ENCODE measurements at places on chromosomes 16 and 17.

DNA sequence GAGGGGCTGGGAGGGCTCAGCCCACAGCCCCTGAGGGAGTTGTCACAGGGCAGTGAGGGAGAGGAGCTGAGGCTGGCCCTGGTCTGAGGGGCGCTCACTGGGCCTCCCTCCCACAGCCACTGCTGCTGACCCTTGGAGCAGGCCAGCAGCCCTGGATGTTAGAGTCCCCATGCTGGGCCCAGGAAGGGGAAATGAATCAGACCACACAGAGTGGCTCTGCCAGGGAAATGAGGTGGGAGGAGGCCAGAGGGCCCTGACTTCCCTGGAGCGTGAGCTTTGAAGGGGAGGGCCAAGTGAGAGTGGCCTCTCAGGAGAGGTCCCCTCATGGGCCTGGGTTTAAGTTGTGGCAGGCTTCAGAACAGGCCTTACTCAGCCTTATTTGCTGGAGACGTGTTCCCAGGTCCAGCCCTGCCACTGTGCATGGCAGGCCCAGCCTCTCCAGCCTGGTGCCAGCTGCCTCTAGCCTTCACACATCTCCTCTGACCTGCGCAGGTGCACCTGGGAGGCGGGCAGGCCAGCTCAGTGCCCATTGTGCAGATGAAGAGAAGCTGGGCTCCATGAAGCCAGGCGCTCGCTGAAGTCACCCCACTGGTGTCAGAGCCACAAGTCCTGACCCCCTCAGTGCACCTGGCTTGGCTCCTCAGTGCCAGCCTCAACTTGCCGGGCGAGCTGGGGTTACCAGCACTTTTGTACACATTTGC, 15.4 kb downstream of the GPT2 start:
- no peak for DNase-seq

- DNase-seq = no peak
Measured at GRCh38 chr17:48037036-48037837, at the start of gene COPZ2. Gene COPZ2, minus strand, starts transcription at chr17:48037797. Its CDS starts 20 bp downstream, at chr17:48037777.

DNA sequence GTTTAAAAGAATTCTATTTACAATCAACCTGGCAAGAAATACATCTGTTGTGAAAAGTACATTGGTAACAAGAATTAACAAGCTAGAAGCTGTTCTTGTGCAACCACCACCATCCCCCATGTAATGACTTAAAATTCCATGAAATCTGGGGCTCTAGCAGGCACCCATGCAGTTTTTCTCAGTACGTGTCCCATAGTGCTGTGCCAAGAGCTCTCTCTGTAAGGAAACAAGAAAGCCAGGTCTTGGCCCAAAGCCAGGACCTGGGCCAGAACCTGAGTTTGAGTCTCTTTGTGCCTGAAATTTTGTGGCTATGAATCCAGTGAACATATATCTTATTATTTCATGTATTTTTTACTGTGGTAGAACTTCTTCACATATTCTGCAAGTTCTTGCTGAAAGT, 46.6 kb downstream of the NUP93 start:
- no peak for DNase-seq

DNA sequence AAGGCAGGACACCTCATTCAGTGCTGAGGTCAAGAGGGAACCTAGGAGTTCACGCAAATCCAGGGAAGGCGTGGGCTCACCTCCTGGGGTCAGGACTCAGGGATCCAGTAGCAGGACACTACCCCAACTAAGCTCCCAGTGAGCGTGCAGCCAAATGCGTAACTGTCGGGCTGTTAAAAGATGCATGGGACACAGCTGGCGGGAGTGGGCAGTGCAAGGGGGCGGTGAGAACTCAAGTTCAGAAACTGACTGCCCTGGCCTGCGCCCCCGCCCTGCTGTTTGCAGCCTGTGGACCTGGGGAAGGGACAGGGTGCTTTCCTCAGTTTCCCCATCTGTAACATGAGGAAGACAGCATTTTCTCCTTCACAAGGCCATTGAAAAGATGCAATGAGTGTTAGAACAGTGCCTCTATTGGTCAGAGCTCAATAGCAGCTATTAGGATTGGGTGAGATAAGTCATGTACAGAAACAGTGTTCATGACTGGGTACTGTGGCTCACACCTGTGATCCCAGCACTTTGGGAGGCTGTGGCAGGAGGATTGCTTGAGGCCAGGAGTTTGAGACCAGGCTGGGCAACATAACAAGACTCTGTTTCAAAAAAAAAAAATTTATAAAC, 20.2 kb downstream of the CDIPT start:
- DNase-seq = no peak

DNA sequence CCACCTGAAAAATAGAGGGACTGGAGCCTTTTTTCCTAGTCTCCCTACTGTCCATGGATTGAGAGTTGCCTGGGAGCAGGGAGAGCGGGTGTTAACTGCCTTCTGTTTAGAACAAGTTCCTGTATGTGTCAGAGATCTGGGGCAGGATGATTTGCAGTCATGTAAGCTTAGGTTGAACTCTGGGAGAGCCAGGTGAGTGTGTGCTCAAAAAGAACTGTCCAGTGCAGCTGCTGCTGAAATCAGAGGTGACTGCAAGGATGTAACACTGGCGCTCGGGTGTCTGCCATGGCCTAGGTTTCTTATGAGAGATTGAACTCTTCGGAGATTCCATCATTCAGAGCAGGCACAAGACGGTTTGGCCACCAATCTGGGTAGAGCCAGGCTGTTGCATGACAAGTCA, 432.5 kb downstream of the CDH13 start:
- no peak for DNase-seq

GRCh38 chr16:75251280-75252048, at the start of gene BCAR1:
Gene BCAR1, minus strand, starts transcription at chr16:75251624. Its CDS starts 142 bp downstream, at chr16:75251482.
- DNase-seq = peak; percentile 78

GRCh38 chr16:30987581-30988190, 2.7 kb downstream of the HSD3B7 start:
- DNase-seq = no peak

- DNase-seq = no peak
Measured at GRCh38 chr17:50298018-50298417, 23.8 kb downstream of the TMEM92 start.

DNA sequence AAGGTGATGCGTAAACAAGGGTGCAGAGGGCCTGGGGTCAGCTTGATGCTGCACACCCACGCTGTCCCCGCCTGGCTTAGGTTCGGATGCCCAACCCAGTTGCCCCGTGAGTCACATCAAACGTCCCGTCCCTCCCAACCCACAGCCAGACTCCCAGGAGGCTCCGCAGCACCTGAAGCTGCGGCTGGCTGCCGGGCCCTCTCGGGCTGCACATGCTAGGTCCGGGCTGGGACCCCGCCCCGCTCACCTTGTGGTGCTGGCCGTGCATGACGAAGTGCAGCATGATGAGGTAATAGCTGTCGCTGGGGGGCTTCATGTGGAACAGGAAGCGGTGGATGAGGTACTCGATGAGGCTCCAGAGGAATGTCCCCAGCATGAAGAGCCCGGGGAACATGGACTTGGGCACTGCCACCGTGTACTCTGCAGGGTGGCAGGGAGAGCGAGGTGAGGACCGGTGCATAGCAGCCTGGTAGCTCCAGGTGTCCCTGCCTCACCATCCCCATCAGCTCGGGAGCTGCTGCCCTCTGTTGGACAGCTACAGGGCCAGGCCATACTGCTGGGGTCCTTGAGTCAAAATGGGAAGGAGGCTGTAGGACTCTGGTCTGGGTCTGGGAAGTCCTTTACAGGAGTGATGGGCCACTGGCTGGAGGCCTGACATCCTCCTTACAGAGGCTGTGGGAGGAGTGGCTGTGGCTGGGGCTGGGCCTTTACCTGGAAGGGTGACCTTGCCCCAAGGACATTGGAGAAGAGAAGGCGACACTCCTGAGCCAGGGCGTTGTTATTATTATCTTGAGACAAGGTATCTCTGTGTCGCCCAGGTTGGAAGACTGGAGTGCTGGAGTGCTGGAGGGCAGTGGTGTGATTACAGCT, 18.3 kb upstream of the MLKL start:
- DNase-seq = no peak

DNA sequence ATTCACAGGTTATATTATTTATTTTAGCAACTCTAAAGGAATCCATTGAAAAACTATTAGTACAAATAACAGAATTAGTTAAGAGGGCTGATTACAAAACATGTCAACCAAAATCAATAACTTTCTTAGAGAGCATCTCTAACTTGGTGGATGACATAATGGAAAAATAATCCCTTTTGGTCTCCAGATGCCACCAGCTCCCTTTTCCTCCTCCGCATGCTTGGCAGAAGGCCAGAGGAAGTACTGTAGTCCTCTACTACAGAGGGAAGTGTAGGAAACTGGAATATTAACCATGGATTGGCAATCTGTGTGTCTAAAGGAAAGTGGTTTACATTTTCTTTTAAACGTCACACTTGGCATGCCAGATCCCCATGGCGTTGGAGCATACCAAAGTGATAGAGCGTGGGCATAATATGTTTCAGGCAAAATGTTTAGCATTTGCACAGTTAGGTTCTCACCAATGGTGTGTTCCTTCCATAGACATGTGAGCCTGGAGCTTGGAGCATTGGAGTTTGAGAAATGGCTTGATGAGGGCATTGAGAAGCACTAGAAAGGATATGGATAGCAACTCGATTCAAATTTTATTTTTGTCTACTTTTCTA, 106.3 kb downstream of the PRKCB start:
- DNase-seq = no peak

- DNase-seq = no peak
Measured at GRCh38 chr16:51458356-51459140, 307.5 kb upstream of the SALL1 start.

DNA sequence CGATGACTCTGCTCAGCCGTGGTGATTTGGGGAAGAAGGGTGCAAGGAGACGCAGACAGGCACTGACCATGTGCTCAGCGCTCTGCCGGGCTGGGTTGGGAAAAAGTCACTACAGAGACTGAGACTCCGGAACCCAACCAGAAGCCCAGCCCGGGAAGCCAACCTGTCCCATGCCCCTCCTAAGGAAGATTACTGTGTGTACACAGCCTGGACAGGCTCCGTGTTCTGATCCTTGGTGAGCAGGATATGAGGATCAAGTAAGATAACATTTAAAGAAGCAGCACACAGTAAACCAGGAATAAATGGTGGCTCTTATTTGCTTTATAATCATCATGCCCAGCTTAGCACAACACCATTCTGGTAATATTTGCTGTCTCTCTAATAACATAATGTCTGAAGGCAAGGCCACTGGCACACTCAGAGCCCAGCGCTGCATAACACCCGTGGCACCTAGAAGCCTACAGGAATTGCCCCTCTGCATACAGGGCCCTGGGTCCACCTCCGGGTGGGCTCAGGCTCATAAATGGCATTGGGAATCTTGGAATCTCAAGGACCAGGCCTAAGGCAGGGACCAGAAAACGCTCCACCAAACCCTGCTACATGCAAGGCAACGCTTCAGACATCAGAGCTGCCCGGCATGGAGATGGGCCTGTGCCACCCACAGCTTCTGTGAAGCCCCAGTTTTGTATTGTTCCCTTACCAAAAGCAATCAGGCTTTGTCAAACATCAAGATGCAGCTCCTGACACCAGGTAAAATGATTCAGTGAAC, 113.5 kb downstream of the DYNLRB2 start:
- DNase-seq = no peak

DNA sequence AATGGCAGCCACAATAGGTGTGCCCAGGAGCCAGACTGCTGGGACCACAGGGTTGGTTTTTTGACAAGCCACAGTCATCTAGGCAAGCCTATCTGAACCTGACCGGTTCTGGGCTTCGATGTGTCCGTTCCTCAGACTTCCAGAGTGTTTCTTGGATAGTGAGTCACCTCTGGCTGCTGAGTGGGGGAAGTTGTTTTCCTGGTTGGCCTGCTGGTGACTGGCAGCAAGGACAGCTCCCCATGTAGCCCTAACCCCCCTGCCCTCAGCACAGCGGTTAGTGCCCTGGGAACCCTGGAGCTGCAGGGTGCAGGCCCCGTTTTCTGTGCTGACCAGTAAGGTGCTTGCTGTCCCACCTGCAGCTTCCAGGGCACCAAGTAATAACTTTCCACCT, 65.5 kb downstream of the PLD6 start:
- no peak for DNase-seq

DNA sequence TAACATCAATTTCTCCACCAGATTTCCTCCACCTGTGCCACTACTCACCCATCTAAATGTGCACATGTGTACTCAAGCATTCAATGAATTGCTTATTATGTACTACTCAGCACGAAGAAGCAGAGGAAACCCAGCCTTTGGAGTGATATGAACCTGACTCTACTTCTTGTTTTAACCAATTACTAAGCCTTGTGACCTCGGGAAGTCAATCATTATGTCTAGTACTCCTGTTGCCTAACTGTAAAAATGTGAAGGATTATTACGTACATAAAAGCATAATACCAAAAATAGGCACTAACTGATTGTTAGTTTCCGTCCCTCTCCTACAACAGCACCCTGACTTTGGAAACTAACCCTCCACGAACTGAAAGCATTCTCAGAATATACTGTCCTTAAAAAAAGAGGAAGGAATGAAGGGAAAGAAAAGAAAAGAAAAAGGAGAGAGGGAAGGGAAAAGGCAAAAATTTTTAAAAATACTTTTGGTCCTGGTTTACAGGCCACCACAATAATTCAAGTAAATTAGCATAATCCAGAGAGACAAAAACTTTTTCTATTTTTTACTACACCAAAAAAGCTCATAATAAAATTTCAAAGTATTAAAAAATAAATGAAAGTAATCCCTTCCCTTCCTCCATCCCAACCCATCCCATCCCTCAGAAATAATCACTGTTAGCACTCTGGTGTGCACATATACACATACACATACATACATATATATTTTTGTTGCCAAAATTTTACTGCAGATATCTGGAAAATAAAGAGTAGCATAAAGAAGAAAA, 53.6 kb downstream of the KANSL1 start:
- DNase-seq = no peak

- DNase-seq = no peak
Measured at GRCh38 chr17:76363107-76363842, 9.6 kb upstream of the PRPSAP1 start.

- DNase-seq = no peak
Measured at GRCh38 chr16:28188085-28188916, 23.5 kb downstream of the XPO6 start.

DNA sequence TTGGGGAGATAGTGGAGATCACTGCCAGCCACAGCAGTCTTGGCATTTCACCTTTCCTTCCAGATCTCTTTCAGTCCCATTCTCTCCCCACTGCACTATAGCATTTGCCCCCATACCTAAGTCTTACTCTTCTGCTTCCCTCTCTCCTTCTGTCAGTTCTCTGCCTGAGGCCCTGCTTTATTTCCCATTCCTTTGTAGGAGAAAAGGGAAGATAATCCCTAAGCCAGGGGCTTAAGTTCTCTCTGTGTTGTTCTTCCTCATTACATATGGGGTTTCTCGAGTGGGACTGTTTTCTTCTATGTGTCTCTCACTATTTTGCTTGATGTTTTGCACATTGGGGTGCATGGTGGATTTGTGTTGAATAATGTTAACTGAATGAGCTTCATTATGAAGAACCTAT, 6.4 kb downstream of the KDM6B start:
- no peak for DNase-seq

Data from AG09319 (cell line).